Cerebellar nuclear complex (tissue), 1 donor: ENCODE measurements at places on chromosomes 13 and 19.

- DNase-seq: no peak
These were observed 13.6 kb downstream of the LATS2 start for GRCh38 chr13:21047591-21048282.

DNA sequence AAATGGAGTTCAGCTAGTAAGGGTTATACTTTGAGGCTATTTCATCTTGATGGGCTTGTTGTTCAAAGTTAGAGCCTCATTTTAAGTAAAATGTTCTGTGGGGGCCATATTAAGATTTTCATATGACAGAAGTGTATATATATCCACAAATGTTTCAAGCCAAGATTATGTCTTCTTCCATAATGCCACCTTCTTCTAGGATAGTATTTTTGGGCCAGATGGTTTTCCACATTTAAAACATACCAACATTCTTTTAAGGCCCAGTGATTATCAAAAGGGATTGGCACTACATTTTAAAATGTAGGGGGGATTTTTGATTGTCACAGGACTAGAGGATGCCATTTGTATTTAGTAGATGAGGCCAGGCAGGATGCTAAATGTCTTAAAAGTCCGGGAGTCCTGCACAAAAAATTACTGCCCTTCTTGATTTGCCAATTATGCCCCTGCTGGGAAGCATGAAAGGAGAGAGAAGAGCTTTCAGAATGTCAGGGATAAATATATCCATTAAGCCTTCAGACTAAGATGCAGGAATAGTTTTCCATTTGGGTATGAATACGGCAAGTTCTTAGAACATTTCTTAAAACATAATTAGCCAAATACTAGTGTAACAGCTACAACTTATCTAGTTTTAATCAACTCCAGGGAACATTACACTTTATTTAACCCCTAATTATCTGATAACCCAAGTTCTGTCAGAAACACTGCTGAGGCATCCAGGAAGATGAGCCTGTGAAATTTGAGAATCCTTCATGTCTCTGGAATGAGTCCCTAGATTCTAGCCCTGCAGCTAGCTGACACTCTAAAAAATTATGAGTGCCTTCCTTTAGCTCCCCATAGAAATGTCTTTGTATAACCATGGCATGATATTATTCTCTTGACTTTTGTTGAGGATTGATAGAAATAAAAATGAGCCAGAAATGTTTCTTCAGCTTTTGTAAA, 34.0 kb downstream of the ITM2B start:
- no peak for DNase-seq

DNA sequence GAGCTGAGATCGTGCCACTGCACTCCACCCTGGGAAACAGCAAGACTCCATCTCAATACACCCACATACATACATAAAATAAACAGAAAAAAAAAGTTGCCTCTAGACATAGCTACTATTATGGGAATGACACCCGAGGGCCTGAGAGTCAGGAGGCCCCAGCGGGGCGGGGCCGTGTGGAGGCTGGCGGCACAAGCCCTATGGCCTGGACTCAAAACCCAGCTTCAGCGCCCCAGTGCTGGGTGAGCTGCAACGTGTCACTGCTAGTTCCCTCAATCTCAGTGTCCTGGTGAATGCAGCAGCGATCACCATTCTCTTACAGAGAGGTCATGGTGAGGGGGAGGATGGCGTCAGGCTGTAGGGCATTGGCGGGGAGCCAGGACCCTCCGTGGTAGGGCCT, 9.2 kb upstream of the ZSCAN1 start:
- no peak for DNase-seq

GRCh38 chr19:371501-372168, 27.0 kb upstream of the MIER2 start:
- no peak for DNase-seq

DNA sequence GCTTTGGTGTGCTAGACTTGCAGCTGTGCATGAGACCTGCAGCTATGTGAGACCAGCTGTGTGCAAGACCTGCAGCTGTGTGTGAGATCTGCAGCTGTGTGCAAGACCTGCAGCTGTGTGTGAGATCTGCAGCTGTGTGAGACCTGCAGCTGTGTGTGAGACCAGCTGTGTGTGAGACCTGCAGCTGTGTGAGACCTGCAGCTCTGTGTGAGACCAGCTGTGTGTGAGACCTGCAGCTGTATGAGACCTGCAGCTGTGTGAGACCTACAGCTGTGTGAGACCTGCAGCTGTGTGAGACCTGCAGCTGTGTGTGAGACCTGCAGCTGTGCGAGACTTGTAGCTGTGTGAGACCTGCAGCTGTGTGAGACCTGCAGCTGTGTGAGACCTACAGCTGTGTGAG, 6.7 kb upstream of the DCUN1D2 start:
- DNase-seq: no peak

DNA sequence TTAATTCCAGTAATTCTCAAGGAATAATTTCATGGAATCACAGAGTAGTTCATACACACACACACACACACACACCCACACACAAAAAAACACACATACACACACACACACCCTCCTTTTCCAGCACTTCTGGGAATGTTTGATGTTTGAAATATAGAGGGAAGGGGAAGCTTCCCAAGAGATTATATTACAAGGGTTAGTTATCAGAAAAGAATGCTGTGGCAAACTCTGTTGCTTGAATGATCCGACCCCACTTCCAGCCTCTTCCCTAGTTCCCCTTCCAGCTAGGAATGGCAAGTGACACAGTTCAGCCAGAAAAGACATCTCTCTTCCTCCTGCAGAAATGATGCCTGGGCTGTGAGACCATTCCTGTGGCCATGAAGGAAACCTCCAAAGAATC, 49.9 kb downstream of the KCTD12 start:
- DNase-seq: no peak

- DNase-seq: no peak
These were observed 312.7 kb downstream of the FGF14 start for GRCh38 chr13:102089177-102089576.

GRCh38 chr13:43800828-43801227, 14.1 kb upstream of the ENOX1 start:
- DNase-seq: no peak

GRCh38 chr19:56270676-56271075, 1.9 kb upstream of the EDDM13 start:
- no peak for DNase-seq

DNA sequence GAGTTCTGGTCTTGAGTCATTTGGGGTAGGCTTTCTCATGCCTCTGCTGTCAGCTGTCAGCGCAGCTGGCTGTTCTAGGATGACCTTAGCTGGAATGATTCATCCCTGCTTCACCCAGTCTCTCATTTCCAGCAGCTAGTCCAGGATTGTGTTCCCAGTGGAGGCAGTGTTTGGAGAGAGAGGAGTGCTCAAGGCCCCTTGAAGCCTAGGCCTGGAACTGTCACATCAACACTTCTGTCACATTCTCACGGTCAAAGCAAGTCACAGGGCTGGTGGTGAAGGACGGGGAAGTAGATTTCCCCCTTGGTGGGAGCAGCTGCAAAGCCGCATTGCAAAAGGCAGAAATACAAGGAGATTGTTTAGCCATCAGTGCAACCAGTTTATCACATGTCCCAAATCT, 15.2 kb downstream of the TPT1 start:
- no peak for DNase-seq

- DNase-seq: no peak
These were observed 33.1 kb upstream of the SERP2 start for GRCh38 chr13:44340508-44340907.

- no peak for DNase-seq
These were observed 1.7 kb downstream of the CNMD start for GRCh38 chr13:52737965-52738364.

- no peak for DNase-seq
These were observed 13.2 kb upstream of the AKAP11 start for GRCh38 chr13:42258747-42259146.

DNA sequence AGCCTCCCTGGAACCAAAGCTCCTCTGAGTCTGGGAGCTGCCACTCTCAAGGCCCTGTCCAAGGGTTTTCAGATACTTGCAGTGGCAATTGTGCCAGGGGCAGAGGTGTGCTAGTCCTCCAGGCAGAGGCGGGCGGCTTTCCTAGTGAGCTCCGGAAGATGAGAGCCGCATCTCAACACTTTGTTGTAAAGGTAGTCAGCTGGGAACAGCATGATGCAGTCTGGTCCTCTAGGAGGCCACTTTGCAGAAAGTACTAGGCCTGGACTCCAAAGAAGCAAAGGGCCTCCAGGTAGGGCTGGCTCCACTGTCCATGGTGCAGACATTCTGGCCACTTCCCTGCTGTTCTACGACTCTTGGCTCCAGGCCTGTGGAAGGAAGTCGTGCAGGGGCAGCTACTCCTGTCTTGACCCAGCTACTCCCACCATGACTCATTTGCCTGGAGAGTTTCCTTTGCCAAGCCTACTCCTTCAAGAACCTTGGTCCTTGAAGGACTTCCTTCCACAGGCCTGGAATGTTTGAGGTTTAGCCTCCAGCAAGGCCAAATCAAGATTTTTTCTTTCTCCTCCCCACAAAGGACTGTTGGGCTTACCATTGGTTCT, 9.9 kb upstream of the ZNF536 start:
- DNase-seq: no peak

DNA sequence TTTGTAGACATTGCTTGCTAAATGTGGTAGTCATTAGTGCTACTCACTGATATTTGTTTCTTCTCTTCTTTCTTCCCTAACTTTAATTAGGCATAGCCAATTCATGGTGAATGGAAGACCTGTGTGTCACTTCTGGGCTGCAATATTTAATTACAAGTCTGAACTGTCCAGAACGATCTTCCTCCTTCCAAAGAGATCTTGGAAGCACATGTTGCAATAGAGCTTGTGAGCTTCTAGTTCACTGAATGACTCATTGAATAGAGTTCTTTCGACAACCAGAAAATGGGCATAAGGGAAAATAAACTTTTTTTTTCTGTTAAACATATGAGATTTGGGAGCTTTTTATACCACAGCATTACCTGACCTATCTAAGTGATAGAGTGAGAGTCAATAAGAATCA, 1264.6 kb downstream of the PCDH9 start:
- DNase-seq: no peak

- no peak for DNase-seq
These were observed 19.2 kb upstream of the ZC3H13 start for GRCh38 chr13:46071590-46072249.

DNA sequence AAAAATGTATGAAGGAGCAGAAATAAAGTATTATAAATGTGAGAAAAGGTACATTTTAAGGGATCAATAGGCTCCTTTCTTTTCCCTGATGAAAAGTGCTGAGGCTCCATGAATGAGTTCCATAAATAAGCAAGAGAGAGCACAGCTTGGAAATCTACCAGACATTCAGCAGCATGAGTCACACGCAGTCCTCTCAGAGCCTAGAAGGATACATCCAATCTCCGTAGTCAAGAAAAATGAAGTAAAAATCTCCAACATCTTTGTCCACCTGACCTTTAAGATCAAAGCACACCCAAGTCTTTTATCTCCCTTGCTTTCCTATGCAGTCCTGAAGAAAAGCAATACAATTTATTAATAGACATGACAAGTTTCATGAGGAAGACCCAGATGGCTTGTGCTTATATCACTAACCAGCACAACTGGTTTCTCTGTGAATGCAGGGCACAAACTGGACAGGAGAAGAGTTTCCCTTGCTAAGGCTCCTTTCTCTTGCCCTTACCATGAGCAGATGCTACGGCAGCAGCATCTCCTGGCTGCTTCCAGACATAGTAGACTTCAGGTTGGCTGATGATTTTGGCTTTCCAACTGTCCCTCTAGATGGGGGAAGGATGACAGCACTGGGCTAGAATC, 730.8 kb downstream of the EFNB2 start:
- no peak for DNase-seq

DNA sequence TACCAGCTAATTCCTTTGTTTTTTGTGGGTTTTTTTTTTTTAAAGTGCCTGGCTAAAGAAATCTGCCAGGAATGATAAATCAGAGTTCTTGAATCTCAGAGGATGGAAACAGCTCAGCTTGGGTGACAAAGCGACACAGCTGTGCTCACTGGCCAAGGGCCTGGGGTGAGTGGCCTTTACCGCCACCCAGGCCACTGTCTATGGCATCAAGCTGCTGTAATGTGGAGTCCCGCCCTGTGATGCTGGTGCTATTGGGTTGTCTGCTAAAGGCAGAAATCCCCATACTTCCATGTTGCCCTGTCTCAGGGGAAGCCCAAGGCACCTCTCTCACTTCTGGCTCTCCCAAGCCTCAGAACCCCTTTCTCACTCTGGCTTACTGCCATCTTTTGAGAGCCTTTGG, 82.6 kb upstream of the FARP1 start:
- DNase-seq: no peak

DNA sequence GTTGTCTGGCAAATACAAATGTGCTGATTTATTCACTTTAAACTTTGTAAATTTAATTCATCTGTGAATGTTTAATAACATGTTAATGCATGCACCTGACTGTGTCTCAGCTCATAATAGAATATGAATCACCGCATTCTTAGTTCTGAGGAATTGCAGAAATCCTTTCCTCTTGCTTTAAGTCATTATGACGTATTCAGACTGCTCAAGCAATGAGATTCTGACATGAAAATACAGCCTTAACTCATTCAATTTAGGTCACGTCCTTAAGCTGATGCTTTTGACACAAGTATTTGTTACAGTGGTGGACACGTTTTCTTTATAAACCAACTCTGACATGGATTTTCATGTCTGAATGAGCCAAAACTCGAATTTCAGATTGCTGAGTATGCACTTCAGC, 541.0 kb upstream of the KLF12 start:
- DNase-seq: no peak

GRCh38 chr19:39135701-39136100, 10.1 kb downstream of the PAK4 start:
- DNase-seq: no peak

- DNase-seq: no peak
These were observed 4.6 kb upstream of the PLPP2 start for GRCh38 chr19:295687-296370.

DNA sequence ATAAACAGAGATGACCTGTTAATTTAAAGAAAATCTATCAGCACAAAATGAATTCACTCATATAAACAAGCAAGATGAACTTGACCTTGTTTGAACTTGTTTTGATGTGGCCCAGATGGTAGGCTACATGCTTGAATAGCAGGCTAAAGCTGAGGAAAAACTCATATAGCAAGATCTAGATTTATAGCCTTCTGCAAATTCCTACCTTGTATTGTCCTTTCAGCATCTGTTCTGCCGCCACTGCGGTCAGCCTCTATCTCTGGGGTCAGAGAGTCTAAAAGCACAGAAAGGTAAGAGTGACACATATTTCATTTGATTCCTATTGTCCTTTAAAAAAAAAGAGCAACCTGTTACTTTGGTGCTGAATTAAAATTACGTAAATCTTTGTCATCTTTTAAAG, 392.1 kb downstream of the DACH1 start:
- DNase-seq: no peak

DNA sequence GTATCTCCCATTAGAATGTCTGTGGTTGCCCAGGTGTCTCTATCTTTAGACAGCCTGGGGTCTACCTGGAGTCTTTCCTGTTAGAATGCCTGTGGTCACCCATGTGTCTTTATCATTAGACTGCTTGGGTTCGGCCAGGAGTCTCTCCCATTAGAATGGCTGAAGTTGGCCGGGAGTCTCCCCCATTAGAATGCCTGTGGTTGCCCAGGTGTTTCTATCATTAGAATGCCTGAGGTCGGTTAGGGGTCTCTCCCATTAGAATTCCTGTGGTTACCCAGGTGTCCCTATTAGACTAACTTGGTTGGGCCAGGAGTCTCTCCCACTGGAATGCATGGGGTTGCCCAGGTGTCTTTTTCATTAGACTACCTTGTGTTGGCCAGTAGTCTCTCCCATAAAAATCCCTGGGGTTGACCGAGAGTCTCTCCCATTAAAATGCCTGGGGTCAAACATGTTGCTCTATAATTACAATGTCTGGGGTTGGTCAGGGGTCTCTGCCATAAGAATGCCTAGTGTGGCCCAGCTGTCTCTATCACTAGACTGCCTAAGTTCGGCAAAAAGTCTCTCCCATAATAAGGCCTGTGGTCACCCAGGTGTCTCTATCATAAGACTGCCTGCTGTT, 1448.7 kb downstream of the UQCRFS1 start:
- DNase-seq: no peak

- DNase-seq: peak; percentile 15
These were observed 65.6 kb downstream of the MCF2L start for GRCh38 chr13:113034451-113035212.
